ENCODE measurements at places on chromosomes 6 and 20. TPM values are rescaled to one million over a fixed set of nuclear protein-coding genes. Genes with fewer than 3 reads are reported as not detected.

DEFB124 gene
- polyA plus RNA-seq = not detected

C20orf204 gene
- polyA plus RNA-seq = 0.06 TPM

FHL5 gene
- not detected for polyA plus RNA-seq

TRIM10 gene
- polyA plus RNA-seq = not detected

ARG1 gene
- not detected for polyA plus RNA-seq

CRISP3 gene
- not detected for polyA plus RNA-seq

GPLD1 gene
- polyA plus RNA-seq = 0.47 TPM

EYA4 gene
- 0.39 TPM for polyA plus RNA-seq

LST1 gene
- 0.18 TPM for polyA plus RNA-seq

ISM1 gene
- polyA plus RNA-seq = 0.12 TPM

BACH2 gene
- polyA plus RNA-seq = 0.01 TPM

MAPK13 gene
- 3.8 TPM for polyA plus RNA-seq

ATAT1 gene
- polyA plus RNA-seq = 6.8 TPM

PI16 gene
- polyA plus RNA-seq = 0.09 TPM

DNA sequence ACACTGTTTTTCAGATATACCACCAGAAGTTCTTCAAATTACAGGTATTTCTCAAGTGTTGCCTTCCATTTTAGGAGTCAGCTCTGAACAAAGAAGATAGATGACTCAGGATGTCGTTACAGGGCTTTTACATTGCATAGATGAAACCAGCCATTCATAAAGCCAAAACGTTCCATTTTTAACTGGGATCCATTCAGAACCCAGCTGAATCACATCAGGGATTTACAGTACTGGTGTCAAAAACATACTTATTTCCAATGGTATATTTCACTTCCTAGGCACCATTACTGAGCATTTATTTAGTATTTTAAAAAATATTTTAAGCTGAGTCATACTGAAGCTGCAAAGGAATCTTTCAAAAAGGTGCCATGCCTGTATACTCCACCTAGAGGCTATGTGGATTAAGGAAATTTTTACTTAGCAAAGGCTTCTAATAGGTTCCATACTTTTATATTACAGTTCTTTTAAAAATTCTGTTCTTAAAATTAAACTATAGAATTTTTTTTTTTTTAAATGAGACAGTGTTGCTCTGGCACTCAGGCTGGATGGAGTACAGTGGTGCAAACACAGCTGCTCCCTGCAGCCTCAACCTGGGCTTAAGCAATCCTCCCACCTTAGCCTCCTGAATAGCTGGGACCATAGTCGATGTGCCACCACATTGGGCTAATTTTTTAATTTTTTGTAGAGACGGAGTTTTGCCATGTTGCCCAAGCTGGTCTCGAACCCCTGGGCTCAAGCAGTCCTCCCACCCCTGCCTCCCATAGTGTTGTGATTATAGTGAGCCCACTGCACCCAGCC is 2.6 kb downstream of the ASF1A start:
- no peak for DNase-seq

DNA sequence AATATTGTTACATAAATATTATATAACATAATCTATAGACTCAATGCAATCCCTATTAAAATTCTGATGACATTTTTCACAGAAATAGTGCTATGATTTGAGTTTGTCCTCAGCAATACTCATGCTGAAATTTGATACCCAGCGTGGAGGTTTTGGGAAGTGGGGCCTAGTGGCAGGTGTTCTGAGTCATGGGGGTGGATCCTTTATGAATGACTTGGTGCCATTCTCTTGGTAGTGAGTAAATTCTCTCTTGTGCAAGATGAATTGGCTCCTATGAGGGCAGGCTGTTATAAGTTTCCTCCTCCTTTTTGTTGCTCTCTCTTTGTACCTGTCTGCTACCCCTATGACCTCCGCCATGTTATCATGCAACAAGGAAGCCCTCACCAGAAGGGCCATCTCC is 65.8 kb downstream of the SHPRH start:
- DNase-seq = no peak

- no peak for DNase-seq
Measured at GRCh38 chr6:4395386-4395785, 260.0 kb upstream of the ECI2 start.

GRCh38 chr20:22248051-22248667 is 336.2 kb downstream of the FOXA2 start:
- DNase-seq = no peak

DNA sequence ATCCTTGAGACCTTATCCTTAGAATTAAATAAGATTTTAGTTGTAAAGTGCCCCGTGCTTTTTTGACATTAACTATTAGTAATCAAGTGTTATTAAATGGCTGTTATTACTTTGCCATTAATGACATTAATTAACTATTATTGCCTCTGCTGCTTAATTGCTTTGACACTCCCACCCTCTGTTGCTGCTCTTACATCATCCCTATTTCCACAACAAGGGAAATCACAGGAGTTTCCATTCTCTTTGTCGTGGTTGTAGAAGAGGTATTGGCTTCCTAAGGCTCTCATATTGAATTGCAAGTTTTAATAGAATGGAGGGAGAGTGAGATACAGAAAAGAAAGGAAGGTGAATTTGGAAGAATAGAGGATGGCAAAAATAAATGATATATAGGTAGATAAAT is 545.8 kb downstream of the MMUT start:
- no peak for DNase-seq

DNA sequence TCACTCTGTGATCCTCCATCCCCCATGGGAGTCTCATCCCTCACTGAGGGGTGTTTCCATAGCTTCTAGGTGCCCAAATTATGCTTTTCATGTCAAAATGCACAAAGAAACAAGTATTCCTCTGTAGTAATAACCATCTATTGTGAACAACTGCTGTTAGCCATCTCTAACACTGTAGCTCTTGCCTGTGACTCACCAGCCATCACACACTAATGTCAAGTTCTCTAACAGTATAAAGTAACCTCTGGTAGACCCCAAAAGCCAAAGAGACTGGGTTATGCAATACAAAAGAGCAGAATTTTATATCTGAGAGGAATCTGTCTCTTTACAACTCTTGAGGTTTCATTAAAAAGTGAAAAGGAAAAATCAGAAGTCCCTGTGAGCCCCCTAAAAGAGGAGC is 25.4 kb upstream of the IYD start:
- DNase-seq = no peak

GRCh38 chr6:68054756-68055155 is 580.3 kb upstream of the ADGRB3 start:
- DNase-seq = no peak

- DNase-seq = no peak
Measured at GRCh38 chr6:124495665-124496190, 466.5 kb upstream of the RNF217 start.

DNA sequence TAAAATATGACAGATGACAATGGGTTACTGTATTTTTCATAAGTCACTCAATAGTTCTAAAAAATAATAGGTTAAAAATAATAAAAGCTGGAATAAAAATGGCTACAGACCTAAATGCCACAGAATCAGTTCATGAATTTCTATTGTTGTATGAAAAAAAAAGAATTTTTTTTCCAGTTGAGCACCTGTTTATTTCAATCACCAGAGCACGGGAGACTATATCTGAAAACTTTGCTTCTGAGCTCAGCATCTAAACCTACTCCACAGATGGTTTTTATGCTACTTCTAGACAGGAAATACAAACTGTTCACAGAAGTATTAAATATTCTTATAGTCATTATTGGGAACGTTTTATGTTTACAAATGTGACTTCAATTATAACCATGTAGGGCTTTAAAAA is 50.4 kb downstream of the HMGN3 start:
- no peak for DNase-seq

GRCh38 chr20:8545212-8545611 is 413.1 kb downstream of the PLCB1 start:
- peak; percentile 37 for DNase-seq

- DNase-seq = no peak
Measured at GRCh38 chr20:9353180-9353915, 161.0 kb upstream of the LAMP5 start.

GRCh38 chr6:63245420-63245819 is 34.2 kb downstream of the FKBP1C start:
- DNase-seq = no peak

DNA sequence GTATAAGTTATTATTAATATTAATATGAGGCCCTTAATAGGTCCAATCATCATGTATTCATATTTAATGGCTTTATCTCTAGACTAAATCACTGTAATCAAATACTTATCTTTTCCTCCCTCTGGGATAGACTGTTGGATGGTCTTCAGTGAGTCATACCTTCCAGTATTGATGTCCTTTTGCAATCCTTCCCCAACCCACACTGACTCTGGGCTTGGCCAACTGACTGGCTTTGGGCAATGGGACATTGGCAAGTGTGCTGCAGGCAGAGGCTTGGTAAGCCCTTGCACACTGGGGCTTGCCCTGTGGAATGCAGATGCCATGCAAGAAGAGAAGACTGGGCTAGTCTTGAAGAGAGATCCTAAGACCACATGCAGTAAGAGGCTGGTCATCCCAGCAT is 136.6 kb downstream of the CCDC170 start:
- DNase-seq = no peak

- no peak for DNase-seq
Measured at GRCh38 chr20:18548465-18548864, 18.8 kb upstream of the SMIM26 start.

DNA sequence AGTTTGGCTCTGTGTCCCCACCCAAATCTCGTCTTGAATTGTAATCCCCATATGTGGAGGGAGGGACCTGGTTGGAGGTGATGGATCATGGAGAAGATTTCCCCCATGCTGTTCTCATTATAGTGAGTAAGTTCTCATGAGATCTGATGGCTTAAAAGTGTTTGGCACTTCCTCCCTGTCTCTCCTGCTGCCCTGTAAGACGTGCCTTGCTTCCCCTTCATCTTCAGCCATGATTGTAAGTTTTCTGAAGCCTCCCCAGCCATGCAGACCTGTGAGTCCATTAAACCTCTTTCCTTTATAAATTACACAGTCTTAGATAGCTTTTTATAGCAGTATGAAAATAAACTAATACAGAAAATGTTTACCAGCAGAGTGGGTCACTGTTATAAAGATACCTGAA is 577.6 kb downstream of the UTRN start:
- no peak for DNase-seq

DNA sequence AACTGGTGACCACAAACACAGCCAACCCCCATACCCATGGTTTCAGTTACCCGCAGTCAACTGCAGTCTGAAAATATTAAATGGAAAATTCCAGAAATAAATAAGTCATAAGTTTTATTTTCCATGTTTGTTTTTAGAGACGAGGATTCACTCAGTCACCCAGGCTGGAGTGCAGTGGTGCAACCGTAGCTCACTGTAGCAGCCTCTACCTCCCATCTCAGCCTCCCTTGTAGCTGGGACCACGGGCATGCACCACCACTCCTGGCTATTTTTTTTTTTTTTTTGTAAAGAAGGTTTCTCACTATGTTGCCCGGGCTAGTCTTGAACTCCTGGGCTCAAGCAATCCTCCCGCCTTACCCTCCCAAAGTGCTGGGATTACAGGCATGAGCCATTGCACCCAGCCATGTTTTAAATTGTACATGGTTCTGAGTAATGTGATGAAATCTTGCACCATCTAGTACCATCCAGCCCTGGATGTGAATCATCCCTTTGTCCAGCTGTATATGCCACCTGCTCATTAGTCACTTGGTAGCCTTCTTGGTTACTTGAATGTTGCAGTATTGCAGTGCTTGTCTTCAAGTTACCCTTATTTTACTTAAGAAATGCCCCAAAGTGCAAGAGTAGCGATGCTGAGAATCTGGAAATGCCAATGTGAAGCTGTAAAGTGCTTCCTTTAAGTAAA is 14.5 kb downstream of the CSNK2A1 start:
- peak; percentile 30 for DNase-seq

GRCh38 chr6:70666706-70667105 is 977 bp upstream of the SMAP1 start:
- DNase-seq = no peak

- DNase-seq = no peak
Measured at GRCh38 chr6:114249522-114249921, 93.3 kb downstream of the HS3ST5 start.

- no peak for DNase-seq
Measured at GRCh38 chr6:111013144-111013915, 31.5 kb downstream of the RPF2 start.

DNA sequence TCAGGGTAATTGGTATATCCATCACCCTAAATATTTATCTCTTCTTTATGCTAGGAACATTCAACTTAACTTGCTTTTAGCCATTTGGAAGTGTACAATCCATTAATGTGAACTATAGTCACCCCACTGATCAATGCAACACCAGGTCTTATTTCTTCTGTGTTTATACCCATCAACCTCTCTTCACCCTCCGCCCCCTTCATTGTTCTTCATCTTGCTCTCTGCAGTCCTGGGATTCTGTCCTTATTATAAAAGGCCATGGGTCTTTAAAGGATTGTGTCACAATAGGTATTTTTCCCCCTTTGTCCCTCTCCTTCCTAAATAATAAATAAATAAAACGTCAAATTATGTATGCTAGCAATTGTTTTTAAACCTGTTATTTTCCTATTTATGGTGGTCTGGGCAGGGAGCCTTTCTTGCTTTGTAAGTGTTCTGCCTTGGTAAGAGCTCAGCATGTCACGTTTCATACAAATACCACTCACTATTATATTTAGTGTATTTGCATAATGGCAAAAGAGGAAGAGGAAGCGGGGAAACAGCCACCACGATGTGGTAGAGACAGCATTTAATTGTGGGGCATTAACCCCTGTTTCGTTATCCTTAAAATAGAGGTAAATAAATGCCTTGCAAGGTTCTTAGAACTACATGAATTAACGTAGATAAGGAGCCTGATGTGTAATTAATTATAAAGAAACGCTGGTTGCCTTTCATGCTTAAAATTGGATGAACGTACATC is 1.9 kb downstream of the ABRACL start:
- DNase-seq = no peak

- no peak for DNase-seq
Measured at GRCh38 chr20:43863821-43864544, 50.7 kb upstream of the TOX2 start.

DNA sequence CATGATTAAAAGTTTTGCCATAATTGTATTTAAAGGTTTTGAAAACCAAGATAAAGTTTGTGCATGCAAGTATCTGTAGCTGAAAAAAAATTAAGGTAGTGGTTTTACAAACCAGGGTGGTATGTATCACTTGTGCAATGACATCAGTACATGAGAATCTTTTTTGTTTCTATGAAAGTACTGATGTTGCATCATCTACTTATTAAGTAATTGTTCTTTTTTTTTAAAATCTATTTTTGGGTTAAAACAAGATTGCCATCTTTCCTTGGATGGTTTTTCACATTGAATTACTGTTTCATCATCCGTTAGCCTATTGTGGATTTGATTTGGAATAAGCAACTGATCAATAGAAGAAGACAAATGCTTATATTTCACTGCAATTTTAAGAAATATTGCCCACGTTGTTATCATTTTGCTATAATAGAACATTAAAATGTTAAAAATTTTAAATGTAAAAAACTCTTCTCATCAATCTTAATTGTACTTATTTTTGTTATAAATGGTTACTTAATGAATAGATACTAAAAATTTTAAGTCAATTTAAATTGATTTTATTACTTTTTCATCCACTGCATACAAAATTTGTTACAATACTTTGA is 39.8 kb upstream of the TAGAP start:
- DNase-seq = peak; percentile 64

- DNase-seq = no peak
Measured at GRCh38 chr20:35502352-35502751, 27.1 kb downstream of the C20orf173 start.

DNA sequence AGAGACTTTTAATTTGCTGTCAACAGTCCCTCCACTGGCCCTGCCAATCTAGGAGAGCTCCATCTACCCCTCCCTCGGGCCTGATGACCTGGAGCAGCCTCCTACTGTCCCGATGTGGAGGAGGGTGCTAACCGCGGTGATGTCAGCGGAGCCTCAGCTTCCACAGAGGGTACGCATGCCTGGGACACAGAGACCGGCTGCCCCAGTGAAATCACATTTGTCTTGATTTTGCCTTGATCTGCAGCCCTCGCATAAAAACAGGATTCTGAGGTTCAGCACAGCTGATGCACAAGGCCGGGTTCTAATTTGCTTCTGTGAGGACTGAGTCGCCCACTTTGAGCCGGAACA is 77.6 kb downstream of the STK35 start:
- DNase-seq = no peak

All from BJ (cell line).